T-helper 22 cell (primary cell): ENCODE measurements at places on chromosomes 2 and 18.

- DNase-seq = no peak
These were observed 262.8 kb upstream of the FANCL start for GRCh38 chr2:58503918-58504317.

DNA sequence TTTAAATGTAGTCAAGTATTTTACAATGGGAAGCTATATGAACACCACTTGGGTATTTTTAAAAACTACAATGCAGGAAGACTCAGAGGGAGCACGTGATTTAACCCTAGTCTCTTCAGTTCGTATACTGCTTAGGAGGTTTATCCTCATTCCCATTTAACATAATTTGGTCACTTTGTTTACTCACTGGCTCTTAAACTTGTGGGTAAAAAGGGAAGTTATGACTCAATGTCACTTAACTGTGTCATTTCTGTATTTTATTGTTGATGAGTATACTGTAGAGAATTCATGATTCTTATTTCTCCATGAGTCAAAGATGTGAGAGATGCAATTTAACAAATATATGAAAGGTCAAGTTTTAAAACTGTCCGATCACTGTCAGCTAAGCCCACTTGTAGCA is 48.2 kb downstream of the SLC66A3 start:
- DNase-seq = no peak

GRCh38 chr2:143841935-143842334 is 678.0 kb downstream of the ZEB2 start:
- no peak for DNase-seq

DNA sequence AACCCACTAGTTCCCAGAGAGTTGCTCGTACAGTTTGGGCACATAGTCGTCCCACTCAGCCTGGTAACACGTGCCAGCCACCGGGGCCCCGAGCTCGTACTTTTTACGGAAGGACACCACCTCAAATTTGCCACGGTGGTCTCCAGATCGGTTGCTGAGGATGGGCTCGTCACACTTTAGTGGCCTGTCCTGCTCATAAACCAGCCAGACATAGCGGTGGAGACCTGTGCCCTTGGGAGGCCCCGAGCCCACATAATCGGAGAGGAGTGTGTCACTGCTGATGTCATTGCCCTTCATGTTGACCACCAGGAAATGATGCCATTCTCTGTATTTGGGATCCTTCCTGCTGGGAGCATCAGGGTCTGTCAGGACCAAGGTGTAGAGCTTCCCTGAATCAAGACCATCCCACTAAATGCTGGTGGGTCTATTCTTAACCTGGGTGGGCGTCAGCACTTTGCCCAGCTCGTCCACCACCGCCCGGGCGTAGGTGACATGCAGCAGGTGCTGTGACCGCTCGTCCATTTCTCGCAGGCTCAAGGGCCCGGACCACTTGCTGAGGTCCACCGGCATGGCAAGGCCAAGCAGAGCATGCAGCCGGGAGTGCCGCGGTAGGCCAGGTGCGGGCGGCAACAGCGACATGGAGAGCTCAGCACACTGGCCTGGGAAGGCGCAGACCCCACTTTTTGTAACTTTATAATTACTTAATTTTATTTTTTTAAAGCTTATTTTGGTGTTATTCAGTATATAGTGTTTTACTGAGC is 12.9 kb downstream of the RETSAT start:
- no peak for DNase-seq

DNA sequence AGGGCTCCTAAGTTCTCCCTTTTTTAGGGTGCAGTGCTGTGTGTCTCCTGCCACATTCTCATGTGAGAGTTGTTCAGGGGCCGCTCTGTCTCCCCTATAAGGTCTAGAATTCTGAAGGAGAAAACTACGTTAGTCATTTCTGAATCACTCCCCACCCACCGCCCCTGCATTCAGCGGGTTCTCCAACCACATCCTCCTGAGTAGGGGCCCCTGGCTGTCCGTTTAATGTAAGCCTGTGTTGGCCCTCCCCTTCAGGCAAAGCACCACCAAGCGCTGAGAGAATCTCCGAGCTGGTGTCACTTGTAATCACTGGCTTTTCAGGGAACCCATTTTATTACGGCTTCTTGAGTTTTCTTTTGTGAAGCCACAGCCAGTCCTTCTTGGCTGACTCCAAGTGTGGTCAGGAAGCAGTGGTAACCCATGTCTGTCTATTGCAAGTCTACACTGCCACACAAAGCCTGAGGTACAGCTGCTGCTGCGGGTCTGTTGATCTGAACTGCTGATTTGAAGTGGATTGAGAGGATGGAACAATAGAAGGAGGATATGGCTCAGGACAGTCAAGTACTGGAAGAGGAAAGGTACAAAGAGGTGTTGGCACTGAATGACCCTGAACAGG is 16.9 kb downstream of the LCT start:
- no peak for DNase-seq
